Type B pancreatic cell (in vitro differentiated cells): ENCODE measurements at places on chromosomes 2 and 18.

GRCh38 chr2:168660870-168661862 is 141.3 kb upstream of the NOSTRIN start:
- no peak overlapping the region for H3K27ac ChIP-seq
- H3K27me3 ChIP-seq: no peaks in the 10 kb centered on the region
- no peak for DNase-seq
- H3K36me3 ChIP-seq: peaks cover 8% of the 10 kb centered on the region
- H3K4me3 ChIP-seq: peak overlapping the region; percentile 6

DNA sequence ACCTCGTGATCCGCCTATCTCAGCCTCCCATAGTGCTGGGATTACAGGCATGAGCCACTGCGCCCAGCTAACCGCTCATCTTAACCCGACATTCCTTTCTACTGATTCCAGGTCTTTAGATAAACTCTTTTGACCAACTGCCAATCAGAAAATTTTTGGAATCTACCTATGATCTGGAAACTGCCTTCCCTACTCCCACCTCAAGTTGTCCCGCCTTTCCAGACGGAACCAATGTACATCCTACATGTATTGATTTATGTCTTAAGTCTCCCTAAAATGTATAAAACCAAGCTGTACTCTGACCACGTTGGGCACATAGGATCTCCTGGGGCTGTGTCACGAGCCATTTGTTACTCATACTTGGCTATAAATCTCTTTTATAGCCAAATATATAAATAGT is 3.2 kb upstream of the NEU2 start:
- DNase-seq: no peak
- H3K27me3 ChIP-seq: no peaks in the 10 kb centered on the region
- H3K4me3 ChIP-seq: no peak overlapping the region
- H3K36me3 ChIP-seq: no peaks in the 10 kb centered on the region
- no peak overlapping the region for H3K27ac ChIP-seq
- peaks cover 6% of the 10 kb centered on the region for H3K4me1 ChIP-seq

GRCh38 chr2:144924827-144925226 is 404.9 kb upstream of the ZEB2 start:
- no peaks in the 10 kb centered on the region for H3K36me3 ChIP-seq
- no peaks in the 10 kb centered on the region for H3K4me1 ChIP-seq
- no peak overlapping the region for H3K4me3 ChIP-seq
- H3K27ac ChIP-seq: no peak overlapping the region

DNA sequence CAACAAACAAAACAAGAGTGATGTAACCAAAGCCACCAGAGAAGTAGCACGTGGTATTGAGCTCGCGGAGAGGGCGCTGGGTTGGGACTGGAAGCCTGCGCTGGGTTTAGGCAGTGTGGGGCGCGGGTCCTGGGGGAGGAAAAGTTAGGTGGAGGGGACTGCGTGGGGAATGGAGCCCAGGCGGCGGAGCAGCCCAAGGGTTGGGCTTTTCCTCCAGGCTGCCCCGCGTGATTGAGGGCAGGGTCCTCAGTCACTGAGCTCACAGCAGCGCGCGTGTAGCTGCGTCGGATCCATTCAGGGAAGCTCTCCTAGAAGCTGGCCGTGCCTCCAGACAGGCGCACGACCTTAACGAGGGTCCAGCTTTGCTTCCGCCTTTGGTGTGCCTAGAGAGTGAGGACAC is 357.4 kb downstream of the GALR1 start:
- H3K4me3 ChIP-seq: no peak overlapping the region
- no peak for DNase-seq
- H3K27me3 ChIP-seq: no peaks in the 10 kb centered on the region
- no peaks in the 10 kb centered on the region for H3K36me3 ChIP-seq
- no peak overlapping the region for H3K27ac ChIP-seq

DNA sequence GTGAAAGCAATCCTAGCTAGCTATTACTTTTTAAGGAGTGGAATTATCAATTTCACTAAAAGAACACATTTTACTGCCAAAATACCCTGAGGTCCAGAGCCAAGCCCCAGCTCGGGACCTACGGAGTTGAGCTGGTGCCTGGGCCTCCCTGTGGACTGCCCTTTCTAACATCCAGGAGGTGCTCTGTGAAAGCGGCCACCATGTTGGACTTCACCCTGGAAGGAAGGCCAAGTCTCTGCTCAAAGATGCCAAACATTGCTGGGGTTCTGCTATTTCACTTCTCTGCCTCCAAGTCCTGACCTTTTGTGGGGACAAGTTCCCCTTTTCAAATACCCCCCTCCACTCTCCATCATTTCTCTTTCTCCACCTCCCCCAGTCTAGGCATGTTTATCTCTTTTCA is 498.7 kb upstream of the RAB6C start:
- H3K4me3 ChIP-seq: no peak overlapping the region
- peaks cover 17% of the 10 kb centered on the region for H3K27me3 ChIP-seq
- no peaks in the 10 kb centered on the region for H3K36me3 ChIP-seq
- H3K27ac ChIP-seq: no peak overlapping the region

- no peak overlapping the region for H3K27ac ChIP-seq
- DNase-seq: no peak
- peaks cover 30% of the 10 kb centered on the region for H3K36me3 ChIP-seq
- no peaks in the 10 kb centered on the region for H3K27me3 ChIP-seq
Measured at GRCh38 chr2:27636766-27637165, 7.9 kb downstream of the GPN1 start.
